ENCODE measurements at places on chromosomes 4 and X.

- no peak for DNase-seq
Measured at GRCh38 chrX:72487661-72488060, 85.0 kb downstream of the HDAC8 start.

DNA sequence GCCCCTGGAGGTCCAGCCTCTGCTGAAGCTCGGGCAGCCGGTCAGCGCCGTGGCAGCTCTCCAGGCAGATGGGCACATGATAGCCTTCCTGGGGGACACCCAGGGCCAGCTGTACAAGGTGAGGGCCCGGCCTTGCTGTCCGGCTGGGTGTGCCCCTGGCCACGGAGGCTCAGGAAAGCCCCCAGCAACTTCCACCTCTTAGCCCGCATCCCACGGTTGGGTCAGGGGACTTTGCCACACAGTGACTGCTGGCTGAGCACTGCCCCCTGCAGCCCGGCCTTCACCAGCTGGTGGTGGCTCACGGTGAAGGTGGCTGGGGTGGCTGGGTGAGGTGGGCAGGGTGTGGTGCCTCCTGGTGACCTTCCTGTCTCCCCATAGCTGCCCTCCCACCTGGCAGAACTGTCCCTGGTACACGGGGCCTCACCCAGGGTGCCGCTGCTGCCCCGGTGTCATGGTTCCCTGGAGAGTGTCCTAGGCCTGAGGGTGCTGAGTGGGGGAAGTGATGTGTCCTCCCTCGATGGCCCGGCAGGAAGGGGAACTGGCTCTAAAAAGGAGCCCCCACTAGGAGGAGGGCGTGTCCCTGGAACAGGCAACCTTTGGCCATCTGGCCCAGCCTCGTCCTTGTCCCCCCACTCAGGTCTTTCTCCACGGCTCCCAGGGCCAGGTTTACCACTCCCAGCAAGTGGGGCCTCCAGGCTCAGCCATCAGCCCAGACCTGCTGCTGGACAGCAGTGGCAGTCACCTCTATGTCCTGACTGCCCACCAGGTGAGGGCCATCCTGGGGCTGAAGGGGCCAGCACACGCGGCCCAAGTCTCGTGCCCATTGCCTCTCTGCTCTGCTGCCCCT lies 4.5 kb downstream of the PLXNB3 start:
- DNase-seq, result no peak

GRCh38 chr4:10173037-10173753 lies 56.6 kb upstream of the WDR1 start:
- DNase-seq, result no peak

DNA sequence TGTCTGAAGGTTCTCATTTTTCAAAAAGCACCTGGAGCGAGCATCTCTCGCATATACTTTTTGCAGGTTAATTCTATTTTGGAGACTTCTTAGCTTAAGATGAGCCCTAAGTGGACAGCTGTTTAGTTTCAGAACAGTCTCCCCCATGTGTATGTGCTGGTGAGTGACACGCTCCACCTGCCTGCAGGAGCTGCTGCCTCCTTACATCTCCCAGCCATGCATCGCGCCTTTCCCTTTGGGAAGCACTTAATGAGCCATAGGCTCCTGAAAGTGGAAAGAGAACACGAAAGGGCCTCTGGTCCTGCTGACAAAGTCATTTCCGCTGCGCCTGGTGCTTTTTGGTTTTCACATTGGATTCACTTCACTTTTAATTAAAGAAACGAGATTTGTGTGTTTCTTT lies 56.1 kb downstream of the TRIML2 start:
- no peak for DNase-seq

DNA sequence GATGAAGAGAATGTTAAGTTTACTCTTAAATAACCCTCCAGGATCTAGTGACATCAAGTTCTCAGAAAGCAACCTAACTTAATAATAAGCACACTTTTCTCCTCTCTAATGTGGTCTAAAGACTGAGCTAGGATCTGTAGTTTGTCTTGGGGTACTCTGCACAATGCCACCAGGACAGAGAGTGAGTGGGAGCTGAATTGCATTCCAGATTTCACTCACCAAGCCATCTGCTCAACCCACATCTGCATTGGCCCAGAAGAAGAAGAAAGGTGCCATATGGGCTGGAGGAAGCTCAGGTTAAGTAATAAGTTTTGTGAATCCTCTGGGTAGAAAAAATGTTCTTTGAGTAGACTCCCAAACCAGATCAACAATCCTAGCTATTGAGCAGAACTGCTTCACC lies 384.6 kb downstream of the PPP3CA start:
- DNase-seq, result no peak

- no peak for DNase-seq
Measured at GRCh38 chr4:147916351-147916750, 184.5 kb downstream of the ARHGAP10 start.

- no peak for DNase-seq
Measured at GRCh38 chrX:32571579-32571978, 639.8 kb downstream of the DMD start.

GRCh38 chrX:119757979-119758730 lies at the start of gene SOWAHD:
Gene SOWAHD, plus strand, starts transcription at chrX:119758588. Its CDS starts 80 bp downstream, at chrX:119758668.
- DNase-seq, result no peak

All from CD4-positive, alpha-beta T cell treated with Interferon gamma for 1 hour (primary cell).